ENCODE measurements at places on chromosomes 1 and 21.

- DNase-seq = no peak
These were observed 175.4 kb downstream of the TRABD2B start for GRCh38 chr1:47821760-47822159.

- no peak for DNase-seq
These were observed 199.1 kb downstream of the PTPRC start for GRCh38 chr1:198838022-198838342.

- no peak for DNase-seq
These were observed 1.4 kb downstream of the ELAVL4 start for GRCh38 chr1:50110151-50110550.

DNA sequence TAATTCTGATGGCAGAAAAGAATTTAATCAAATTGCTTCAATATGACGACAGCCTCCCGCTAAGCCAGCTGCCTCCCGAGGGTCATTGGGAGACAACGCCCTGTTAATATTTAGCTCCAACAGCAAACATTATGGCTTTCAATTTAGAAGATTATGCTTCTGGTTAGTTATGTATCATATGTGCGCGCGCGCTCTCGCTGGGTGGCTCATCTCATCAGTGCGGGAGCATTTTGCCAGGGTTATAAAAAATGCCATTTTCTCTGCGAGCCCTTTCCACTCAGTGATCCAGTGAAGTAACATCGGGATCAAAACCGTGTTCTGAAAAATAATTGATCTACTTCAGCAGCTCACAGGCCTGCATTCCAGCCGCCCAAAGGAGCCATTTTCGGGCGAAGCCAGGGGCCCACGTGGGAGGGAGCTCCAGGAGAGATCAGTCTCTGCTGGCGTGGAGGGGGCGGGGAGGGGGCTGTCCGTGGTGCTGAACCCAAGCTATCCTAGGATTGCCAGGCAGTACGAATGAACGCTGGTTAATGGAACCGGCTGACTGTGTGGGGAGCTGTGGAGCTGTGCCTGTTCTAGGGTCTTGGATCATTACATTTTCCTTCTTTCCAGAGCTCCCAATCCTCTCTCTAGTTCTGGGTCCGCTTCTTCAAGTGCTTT, 219.1 kb upstream of the ZC3H12A start:
- DNase-seq = no peak

DNA sequence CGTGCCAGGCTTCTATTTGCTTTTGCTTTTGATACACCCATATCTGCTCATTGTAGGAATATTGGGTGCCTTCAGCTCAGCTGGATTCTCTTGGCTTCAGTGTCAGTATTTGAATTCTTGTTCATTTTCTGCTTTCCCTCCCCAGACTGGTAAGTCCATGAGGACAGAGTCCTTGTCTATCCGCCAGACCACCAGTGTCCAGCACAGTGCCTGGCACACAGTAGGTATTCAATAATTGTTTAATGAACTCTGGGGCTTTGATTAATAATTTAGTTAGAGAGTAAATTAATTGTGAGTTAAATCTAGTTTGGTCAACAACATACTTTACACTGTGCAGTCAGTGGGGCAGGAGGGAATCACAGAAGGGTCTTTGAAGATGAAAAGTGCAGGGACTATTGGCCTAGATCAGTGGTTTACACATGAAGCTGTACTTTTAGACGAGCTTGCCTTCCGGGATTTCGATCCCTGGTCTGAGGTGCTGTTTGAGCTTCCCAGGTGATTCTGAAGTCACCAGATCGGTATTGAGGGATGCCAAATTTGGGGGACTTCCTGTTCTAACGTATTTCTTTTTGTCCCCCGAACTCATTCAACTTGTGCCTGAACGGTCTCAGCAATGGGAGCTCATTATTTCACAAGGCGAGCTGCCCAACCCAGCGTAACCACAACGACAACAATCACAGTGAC, 119.1 kb upstream of the JUN start:
- no peak for DNase-seq

Data from stimulated activated CD8-positive, alpha-beta memory T cell treated with anti-CD3 and anti-CD28 coated beads, Interleukin-15, amount 100 ng/mL, for 1 hour (primary cell).